ENCODE measurements at places on chromosomes 7 and 10.

GRCh38 chr10:68151453-68151852, 42.2 kb downstream of the MYPN start:
- no peak for DNase-seq

- no peak for DNase-seq
These were observed 83.0 kb upstream of the KAT6B start for GRCh38 chr10:74743401-74743800.

GRCh38 chr7:76198202-76198601, 3.5 kb upstream of the SRRM3 start:
- DNase-seq: no peak

DNA sequence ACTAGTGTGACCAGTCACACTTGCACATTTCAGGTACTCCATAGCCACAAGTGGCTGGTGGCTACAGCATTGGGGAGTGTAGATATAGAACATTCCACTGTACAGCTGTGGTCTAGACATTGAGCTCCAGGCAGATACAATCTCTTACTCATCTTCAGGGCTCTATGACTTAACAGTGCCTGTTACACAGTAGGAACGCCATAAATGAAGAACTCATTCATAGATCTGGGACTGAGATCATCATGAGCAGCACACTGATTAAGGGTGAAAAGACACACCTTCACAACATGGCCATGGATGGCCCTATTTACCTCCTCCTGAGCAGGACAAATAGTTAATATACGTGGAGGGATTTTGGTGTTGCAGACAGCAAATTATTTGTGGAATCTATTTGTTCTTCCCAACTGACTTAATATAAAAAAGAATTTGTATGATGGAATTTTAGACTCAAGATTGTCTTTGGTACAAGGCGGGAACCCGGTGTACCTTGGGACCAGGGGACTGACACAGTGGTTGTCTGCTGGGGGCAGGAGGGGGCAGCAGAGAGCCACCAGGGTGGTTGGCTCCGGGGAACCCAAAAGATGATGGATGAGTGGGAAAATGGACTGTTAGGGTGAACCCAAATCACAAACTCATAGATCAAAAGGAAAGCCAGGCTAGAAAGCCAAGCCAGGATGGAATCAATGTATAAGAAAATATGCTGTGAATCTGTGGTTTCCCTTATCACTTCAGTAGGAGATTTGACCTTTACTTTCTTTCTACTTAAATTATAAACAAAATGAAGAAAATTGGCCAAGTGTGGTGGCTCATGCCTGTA, 24.3 kb upstream of the CPA2 start:
- peak; percentile 63 for DNase-seq

- DNase-seq: no peak
These were observed 14.1 kb upstream of the NOC3L start for GRCh38 chr10:94376865-94377264.

- no peak for DNase-seq
These were observed 60.6 kb upstream of the NEBL start for GRCh38 chr10:20957744-20958143.

DNA sequence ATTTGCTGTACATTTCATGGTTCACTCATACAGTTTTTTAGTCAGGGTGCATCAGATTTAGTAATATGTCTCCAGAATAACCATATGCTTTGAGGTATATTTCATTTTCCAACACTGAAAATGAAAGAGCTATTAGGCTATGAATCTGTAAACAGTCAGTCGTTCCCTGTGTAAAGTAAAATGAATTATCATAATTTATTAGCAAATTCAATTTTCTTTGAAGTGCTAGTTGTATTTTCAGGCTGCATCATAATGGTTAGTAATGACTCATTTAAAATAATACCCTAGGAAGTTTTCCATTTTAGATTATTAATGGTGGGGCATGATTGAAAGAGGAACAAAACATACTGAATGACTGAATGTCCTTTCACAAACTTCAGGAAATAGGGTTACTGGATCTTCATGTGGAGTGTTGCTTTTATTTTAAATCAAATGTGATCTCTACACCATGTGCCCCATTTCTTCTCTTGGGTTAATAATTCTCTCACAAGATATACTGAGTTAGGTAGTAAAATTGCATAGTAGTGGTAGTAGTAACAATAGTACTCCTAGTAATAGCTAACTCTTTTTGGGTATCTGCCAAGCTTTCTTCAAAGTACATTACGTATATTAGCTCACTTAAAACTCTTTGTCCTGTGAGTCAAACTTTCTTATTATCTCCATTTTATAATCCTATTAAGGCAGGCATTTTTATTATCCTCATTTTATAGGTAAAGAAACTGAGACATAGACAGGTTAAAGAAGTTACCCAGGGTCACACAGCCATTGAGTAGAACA, 476.5 kb downstream of the SUGCT start:
- no peak for DNase-seq

GRCh38 chr7:39674406-39674805, 51.0 kb downstream of the RALA start:
- no peak for DNase-seq

DNA sequence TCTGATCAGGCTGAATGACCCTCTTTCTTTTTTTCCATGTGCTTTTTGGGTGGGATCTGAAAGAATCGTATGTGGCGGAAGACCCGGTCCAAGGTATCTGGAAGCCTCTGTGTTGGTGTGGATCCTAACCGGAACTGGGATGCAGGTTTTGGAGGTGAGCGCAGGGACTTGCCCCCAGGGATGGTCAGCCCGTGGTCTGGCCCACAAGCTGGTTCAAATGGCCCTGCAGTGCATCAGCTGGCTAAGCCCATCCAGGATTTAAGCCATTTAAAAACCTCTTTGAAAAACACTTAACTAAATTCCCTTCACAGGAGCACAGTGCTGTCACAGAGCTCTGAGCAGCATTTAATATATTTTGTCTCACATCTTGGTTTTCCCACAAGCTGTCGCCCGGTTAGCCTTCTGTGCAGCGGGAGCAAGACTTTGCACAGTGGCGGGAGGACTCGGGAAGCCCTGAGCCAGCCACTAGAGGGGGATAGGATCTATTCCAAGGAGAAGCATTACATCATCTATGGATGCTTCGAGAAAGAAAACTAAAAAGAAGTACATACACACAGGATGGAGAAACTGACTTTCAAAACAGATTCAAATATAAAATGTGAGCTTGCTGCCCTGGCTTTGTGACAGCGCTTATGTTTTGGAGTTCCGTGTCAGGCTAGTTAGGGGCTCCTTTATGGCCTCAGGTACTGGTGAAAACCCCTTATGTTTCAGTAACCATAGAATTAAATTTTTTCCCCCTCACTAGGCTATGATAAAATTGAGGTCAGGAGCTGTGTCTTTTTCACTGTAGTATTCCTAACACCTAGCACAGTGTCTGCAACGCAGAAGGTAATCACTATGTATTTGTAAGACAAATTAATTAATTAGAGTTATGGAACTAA, 11.3 kb downstream of the CPA2 start:
- DNase-seq: no peak
